Suppressor macrophage (primary cell): ENCODE measurements at places on chromosomes 1 and 21.

- DNase-seq: peak; percentile 31
Measured at GRCh38 chr1:13642306-13643004, 57.5 kb upstream of the PRDM2 start.

DNA sequence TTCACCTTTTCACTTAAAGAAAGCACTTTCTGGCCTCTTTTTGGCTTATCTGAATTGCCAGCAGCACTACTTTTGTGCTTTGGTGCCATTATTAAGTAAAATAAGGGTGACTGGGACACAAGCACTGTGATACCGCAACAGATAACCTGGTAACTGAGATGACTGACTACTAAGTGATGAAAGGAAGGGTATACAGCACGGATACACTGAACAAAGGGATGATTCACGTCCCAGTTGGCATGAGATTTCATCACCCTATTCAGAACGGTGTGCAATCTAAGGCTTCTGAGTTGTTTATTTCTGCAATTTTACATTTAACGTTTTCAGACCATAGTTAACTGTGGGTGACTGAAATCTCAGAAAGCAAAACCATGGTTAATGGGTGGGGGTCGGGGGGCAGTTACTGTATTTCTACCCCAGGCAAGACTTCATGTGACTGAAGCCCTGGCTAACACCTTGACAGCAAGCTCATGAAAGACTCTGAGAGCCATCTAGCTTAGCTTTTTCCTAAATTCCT, 102.8 kb downstream of the CLIC6 start:
- peak; percentile 21 for DNase-seq

GRCh38 chr1:47533793-47534328, 96.0 kb downstream of the FOXD2 start:
- no peak for DNase-seq

DNA sequence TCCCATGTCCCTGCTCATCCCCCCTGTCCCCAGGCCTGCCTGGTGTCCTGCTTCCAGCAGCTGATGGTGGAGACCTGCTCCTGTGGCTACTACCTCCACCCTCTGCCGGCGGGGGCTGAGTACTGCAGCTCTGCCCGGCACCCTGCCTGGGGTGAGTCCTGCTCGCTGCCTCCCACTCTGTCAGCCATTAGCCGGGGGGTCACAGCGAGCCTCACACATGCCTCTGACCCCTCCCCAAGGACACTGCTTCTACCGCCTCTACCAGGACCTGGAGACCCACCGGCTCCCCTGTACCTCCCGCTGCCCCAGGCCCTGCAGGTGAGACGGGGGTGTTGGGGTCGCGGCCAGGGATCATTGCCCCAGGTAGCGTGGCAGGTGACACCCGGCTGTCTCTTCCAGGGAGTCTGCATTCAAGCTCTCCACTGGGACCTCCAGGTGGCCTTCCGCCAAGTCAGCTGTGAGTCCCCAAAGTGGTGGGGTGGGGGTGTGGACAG, 10.0 kb downstream of the SCNN1D start:
- peak; percentile 51 for DNase-seq

DNA sequence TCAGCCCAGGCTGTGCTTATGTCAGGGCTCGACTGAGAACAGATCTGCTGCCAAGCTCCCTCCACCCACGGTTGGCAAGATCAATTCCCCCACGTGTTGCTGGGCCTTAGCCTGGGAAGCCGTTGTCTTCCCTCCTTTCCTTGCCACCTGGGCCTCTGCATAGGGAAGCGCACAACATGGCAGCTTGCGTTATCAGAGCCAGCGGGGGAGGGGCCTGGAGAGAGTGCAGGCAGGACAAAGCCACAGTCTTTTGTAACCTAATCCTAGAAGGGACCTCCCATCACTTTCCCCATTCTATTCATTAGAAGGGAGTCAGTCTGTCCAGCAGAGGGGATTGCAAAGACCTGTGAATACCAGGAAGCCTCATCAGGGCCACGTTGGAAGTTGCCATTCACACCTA, 17.0 kb upstream of the IGSF21 start:
- DNase-seq: no peak

DNA sequence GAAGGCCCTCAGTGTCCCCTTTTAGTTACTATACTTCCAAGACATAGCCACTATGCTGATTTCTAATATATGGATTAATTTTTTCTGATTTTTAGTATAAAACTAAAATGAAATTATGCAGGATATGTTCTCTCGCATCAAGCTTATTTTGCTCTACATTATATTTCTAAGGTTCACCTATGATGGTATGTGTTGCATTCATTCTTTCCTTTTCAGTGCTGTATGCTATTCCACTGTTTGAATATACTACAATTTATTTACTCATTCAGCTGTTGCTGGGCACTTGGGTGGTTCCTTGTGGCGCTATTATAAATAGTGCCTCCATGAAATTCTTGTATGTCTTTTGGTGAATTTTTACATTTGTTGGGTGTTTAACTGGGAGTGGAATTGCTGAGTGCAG, 230.3 kb downstream of the ATG4C start:
- no peak for DNase-seq

- DNase-seq: no peak
Measured at GRCh38 chr1:46940307-46940706, 969 bp downstream of the CYP4A11 start.

DNA sequence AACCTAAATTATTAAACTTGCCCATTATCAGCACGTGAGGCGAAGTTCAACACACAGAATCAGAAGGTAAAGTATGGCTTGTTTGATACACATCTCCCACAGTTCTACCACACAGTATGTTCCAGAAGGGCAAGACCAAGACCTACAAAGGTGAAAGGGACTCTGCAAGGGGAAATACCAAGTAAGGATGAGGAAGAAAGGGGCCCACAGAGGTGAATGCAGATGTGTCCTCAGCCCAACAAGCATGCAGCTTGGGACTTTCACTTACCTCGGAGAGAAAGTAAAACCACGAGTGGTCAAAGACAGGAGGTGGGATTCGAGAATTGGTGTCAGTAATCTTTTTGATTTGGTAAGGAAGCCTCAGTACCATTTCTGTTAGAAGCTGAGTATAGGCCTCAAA, 85.8 kb downstream of the UBR4 start:
- DNase-seq: no peak

- no peak for DNase-seq
Measured at GRCh38 chr1:94863919-94864318, 43.8 kb downstream of the SLC44A3 start.

DNA sequence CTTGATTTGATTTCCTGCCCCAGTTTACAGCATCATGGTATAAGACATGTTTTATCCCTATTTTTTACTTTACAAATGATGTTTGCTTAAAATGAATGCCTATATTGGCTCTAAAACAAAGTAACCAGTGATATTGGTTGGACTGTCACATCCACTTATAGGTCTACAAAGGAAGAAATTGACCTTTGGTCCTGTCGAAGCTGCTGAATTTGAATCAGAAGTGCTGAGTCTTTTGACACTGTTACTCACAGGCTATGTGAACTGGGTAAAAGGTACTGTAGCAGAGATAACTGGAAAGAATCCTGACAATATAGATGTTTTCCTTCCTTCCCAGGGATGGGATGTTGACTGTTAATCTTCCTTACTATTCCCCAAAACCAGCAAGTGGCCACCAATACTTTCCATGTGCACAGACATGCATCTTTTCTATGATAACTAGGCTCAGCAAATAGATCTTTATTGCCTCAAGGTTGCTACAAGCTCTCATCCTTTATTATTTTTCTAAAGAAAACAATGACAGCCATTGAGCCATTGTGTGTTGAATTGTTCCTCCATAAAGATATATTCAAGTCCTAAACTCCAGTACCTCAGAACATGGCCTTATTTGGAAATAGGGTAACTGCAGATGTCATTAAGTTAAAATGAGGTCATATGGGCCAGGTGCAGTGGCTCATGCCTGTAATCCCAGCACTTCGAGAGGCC, 175.9 kb upstream of the NR5A2 start:
- DNase-seq: no peak

GRCh38 chr1:83670909-83671565, 327.9 kb downstream of the TTLL7 start:
- no peak for DNase-seq

DNA sequence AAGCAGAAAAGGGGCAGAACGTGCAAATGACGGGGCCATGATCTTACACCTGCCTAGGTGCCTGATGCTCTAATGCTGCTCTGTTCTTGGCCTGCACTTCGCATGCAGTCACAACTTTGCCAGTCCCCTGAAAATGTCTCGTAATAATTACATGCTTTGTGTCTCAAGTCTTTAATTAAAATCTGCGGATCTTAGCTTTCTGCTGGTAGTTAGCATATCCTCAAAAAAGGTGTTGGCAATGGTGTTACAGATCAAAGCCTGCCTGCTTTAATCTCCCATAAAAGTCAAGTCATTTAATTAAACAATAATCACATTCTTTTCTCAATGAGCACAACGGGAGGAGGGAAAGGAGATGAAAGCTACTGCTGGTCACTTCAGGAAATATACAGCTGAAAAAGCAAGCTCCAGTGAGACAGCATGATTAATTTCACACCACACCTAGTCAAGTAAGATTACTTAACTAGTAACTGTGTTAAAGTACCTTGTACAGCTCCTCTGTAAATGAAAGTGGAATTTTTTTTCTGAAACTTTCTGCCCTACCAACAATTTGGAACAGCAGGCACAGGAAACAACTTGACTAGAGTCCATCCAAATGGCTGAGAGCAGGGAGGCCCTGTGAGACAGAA, 45.8 kb downstream of the STX6 start:
- no peak for DNase-seq

GRCh38 chr1:116018007-116018406, 41.7 kb downstream of the SLC22A15 start:
- DNase-seq: no peak

GRCh38 chr1:55445416-55445815, 230.3 kb upstream of the USP24 start:
- DNase-seq: no peak

DNA sequence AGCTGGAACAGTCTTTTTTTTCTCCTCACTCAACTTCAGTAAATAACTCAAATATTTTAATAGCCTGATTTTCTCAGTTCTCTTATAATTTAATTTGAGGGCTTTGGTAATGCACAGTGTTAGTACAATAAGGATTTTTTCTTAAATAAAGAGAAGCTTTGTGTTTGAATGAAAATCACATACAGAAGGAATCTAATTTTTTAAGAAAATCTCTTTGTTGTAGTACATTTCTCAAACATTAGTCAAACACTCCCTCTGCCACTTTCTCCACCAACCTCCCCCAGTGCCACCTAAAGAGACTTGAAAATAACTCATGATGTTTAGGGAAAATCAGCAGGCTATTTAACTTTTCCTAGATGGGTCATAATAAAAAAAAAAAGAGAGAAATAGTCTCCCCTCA, 42.3 kb upstream of the ACP6 start:
- no peak for DNase-seq

GRCh38 chr1:3674100-3675094, 22.1 kb downstream of the TP73 start:
- DNase-seq: no peak

DNA sequence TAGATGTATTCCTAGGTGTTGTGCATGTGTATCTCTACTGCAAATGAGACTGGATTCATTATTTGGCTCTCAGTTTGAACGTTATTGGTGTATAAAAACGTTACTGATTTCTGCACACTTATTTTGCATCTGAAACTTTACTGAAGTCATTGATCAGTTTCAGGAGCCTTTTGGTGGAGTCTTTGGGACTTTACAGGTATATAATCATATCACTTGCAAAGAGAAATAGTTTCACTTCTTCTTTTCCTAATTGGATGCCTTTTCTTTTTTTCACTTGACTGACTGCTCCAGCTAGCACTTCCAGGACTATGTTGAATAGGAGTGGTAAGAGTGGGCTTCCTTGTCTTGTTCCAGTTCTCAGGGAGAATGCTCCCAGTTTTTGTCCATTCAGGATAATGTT, 252.2 kb downstream of the SMYD3 start:
- DNase-seq: no peak

- DNase-seq: no peak
Measured at GRCh38 chr1:186957314-186957713, 128.6 kb downstream of the PLA2G4A start.

- DNase-seq: no peak
Measured at GRCh38 chr1:212990276-212990675, 25.4 kb downstream of the ANGEL2 start.

DNA sequence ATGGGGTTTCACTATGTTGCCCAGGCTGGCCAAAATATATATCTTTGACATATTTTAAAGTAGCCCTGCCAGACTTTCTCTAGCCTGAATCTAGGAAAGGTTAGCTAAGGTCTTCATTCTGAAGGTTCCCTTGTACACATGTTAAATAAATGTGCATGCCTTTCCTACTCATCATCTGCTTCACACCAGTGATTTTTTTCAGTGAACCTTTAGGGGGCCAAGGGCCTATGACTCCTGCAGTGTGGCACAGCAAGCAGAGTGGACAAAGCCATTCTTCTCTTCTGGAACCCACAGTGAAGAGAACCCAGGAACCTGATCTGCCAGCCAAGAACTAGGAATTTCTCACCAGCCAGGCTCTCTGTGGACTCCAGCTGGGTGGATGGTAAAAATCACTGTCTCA, 22.9 kb downstream of the CBR1 start:
- DNase-seq: no peak

DNA sequence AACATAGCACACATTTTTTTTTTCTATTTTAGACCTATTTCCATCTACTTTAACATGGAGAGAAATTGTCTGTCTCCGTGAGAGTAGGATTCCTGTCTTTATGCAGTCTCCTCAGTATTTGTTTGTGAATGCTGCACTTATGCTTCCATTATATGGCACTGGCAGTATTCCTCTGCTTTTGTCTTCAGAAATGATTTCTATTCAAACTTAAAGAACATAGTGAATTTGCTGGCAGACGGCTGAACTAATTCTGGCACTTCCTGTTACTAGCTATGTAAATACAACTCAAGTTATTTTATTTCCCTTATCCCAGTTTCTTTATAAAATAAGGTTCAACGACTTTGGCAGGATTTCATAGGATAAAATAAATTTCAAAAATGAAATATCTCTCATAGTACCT, 45.3 kb downstream of the KCTD3 start:
- no peak for DNase-seq

DNA sequence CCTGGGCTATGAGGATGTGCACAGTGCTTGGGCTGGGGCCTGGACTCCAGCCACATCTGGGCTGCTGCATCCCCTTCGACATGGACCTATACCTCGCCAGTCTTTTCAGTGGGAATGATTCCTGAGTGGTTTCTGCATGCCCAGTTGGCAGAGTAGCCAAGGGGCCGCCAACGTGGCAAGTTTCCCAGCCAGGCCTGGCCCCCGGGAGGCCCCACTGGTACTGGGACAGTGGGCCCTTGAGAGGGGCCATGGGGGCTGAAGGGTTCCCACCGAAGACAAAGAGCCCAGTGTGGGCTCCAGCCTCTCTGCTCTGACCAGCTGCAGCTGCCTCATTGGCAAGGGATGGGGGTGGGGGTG, 15.4 kb downstream of the RAP1GAP start:
- DNase-seq: no peak

DNA sequence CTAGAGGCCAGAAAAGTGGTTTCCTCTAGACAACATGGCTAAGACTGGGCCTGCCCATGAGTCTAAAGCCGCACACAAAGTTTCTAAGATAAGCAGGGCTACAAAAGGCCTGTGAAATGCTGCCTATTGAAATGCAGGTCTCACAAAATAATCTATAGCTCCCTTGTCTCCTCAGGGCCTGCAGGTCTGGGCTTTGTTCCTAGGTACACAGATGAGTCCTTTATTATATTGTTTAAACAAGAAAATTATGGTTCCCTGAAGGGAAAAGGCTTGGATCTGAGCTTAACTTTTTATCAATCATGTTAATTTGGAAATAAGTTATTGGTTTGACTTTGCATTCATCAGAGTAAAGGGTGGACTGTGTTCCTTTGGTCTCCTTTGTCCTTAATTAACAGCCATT, 413.4 kb upstream of the BEND5 start:
- no peak for DNase-seq

- DNase-seq: peak; percentile 24
Measured at GRCh38 chr1:92804721-92805201, 19.9 kb upstream of the EVI5 start.

GRCh38 chr1:55481634-55482033, 266.5 kb upstream of the USP24 start:
- DNase-seq: no peak
